SK-N-SH (cell line): ENCODE measurements at places on chromosomes 1 and 21.

DNA sequence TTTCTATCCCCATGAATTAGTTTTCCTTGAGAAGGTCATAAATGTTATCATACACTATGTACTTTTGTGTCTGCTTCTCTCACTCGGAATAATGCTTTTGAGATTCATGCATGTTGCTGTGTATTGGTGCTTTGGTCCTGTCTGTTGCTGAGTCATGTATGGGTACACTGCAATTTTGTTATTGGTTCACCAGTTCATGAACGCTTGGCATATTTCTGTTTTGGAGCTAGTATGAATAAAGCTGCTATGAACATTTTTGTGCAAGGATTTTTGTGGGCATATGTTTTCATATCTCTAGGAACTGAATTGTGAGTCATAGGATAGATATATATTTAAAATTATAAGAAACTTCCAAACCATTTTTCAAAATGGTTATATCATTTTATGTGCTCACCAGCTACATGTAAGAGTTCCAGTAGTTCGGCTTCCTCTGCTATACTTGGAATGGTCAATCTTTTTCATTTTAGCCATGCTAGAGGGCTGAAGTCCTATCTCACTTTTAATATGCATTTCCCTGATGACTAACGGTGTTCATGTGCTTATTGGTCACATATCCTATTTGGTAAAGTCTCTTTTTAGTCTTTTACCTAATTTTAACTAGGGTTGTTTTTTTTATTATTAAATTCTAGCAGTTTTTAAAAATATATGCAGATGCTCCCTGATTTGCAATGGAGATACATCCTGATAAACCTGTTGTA is 38.2 kb downstream of the ETS2 start:
- DNase-seq, result no peak

- DNase-seq, result no peak
Measured at GRCh38 chr1:198047913-198048312, 108.9 kb upstream of the NEK7 start.

DNA sequence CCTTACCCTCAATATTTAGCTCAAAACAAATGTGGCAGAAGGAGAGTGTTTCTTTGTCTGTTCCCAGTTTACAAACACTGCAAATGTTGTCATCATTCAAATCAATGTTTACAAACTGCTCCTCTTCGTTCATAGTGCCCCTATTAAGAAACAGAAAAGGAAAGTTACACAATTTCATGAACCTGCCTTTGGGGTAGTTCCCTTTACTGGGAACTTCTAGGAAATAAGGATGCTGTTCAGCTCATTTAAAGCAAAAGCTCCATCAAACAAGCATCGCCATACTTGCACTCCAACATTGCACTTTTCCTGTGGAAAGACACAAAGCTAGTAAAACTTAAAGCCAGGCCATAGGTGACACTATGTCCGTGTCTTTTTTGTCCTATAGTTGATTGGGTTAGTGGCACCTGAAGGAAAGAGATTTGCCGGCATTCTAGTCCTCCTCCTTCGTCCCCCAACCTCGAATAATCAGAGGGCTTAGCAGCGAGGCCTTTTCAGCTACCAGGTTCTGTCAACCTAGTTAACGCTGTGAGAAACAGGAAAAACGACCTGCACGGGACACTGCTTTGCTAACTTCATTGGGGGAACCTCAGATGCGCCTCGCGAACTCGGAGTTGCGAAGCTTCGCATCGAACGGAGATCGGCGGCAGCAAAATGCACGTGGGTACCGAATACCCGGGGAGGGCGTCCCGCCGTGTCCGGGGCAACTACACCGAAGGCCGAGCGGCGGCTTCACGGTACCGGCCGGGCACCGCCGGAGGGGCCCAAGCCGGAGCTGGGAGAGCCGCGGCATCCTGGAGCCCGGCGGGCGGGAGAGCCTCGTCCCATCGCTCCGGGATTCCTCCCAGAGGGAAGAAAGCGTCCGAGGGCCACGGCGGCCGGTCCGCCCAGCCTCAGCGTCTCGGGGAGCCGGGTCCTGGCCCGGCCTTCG is 706 bp downstream of the C21orf91 start:
- peak; percentile 8 for DNase-seq

DNA sequence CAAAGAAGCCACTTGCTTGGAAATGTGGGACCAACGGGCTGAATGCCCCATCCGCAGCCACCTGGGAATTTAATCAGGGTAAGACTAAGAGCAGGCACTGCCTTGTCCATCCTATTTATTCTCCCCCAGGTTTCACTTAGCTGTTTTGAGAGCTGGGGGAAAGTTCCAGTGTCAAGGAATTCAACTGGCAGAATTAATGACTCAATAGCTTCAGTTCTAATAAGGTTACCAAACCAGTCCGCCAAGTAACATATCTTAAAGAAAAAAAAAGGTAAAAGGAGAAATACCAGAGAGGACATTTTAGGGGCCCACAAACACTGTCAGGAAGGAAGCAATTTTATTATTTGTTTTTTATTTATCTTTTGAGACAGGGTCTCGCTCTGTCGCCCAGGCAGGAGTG is 157.6 kb upstream of the SOD1 start:
- DNase-seq, result no peak

GRCh38 chr1:25194572-25195020 is 37.7 kb downstream of the SYF2 start:
- no peak for DNase-seq

DNA sequence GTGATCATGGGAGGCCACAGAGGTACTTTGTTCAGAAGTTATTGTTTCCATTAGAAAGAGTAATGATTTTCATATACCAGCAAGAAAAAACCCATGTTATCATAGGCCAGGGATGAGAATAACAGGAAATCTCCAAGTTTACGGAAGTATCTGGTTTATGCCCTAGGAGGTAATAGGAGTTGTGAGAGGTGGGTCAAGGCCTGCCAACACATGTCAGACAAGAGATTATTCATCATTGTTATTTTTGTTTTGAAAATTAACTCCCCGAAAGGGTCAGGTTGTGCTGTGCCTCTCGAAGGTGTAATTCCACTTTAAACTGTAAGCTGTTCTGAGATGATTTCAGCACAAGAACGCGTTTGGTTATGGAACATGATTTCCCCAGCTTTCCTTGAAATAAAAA is 218.4 kb downstream of the CAMTA1 start:
- DNase-seq, result no peak

GRCh38 chr1:173405834-173406233 is 71.3 kb upstream of the PRDX6 start:
- no peak for DNase-seq

DNA sequence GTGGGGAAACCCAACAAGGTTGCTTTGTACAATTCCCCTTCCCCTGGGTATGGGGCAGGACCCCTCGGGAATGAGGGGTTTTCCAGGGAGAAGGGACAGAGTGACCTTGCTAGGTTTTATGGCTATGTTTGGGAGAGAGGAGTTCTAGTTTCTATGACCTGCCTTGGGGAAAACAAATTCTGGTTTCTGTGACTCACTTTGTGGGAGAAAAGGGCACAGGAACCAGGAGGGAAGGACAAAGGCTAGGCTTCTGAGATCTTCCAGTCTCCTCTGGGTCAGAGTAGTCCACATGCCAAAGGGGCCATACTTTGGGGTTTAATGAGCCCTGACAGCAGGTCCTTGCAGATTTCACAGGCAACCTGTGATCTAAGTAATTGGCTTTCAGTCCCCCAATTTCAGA is 5.5 kb upstream of the PTGER3 start:
- no peak for DNase-seq

GRCh38 chr1:23013657-23014056 is 2.0 kb downstream of the TEX46 start:
- no peak for DNase-seq

GRCh38 chr1:211789641-211790464 is 40.7 kb downstream of the LPGAT1 start:
- DNase-seq, result no peak

GRCh38 chr1:204885288-204885711 is 14.6 kb downstream of the NFASC start:
- no peak for DNase-seq

- no peak for DNase-seq
Measured at GRCh38 chr1:116988248-116988647, 13.3 kb upstream of the CD101 start.

- DNase-seq, result peak; percentile 50
Measured at GRCh38 chr1:29083317-29084195, 40.1 kb downstream of the TMEM200B start.

DNA sequence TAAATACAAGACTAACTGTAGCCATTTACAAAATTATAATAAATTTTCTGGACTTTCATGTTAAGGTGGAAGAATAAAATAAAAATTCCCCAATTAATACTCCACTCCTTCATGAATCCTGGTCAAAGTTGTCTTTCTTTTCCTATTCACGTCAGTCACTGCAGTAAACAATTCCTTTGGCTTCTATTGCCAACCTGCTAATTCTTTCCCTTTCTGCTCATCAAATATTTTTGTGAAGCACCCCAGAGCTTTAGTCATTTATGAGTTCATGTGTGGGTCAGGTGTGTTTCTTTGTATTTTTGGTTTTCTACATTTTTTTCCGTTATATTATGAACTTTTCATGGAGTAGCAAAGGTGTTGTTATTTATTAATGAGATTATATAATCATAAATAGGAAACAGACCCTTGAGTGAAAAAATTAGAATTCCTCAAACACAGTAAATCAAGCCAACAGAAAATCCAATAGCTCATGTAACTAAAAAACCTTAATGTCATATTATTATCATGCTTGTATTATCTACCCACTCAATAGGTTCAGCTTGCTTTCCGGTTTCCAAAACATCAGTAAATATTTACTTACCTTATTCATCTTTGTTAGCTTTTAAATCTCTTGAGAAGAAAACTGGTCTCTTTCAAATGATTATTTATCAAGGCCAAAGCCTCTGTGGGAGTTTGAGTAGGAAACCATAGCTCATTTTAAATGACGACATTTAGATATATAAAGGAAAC is 29.6 kb upstream of the PLA2G4A start:
- DNase-seq, result no peak

DNA sequence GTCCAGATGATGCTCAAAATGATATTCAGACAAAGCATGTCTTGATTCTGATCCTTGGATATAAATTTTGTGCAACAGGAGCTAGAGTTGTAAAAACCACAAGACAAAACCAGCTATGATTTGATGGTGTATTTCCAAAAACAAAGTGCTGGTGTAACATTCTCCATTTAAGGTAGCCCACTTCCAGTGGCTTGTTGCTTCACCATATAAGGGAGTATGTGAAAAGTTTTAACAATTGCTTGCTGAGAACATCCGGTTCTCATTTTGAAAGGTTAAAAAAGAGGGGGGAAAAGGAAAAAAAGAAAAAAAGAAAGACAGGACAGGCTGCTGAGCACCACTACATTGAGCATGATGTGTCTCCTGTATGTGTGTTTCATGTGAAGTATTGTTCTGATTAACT is 123.6 kb downstream of the MACF1 start:
- no peak for DNase-seq

DNA sequence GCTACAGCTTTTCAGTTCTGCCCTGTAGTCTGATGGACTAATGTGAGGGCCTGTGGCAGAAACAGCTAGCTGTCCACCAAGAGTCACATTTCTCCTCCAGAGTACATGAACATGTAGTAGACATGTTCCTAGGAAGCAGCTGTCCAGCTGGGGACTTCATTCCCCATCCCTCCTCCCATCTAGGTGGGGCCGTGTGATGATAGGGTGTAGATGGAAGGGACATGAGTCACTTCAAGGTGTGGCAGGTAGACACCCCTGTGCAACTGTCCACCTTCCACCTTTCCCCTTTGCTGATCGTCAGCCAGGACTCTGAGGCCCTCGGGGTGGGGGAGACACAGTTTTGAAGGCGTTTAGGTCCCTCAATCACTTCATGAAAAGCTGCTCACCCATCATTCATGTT is 3.6 kb upstream of the RD3 start:
- DNase-seq, result no peak

GRCh38 chr1:84781946-84782771 is 91.9 kb upstream of the SSX2IP start:
- peak; percentile 42 for DNase-seq

DNA sequence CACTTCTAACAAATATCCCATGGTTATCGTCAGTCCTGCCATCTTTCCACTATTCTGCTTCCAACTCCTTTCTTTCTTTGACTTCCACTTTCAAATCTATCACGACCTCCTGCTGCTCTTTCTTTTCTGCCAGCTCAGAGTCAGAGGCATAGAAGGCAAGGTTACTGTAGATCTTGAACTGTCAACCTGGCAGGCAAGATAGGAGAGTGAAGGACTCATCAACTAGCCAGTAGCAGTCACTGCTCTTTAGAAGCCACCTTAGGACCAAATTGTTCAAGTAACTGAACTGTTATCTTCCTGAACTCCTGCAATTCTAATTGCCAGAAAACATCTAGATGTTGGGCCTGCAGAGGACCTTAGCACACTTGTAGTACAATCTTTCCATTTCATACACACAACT is 13.1 kb upstream of the FCER1A start:
- DNase-seq, result no peak

DNA sequence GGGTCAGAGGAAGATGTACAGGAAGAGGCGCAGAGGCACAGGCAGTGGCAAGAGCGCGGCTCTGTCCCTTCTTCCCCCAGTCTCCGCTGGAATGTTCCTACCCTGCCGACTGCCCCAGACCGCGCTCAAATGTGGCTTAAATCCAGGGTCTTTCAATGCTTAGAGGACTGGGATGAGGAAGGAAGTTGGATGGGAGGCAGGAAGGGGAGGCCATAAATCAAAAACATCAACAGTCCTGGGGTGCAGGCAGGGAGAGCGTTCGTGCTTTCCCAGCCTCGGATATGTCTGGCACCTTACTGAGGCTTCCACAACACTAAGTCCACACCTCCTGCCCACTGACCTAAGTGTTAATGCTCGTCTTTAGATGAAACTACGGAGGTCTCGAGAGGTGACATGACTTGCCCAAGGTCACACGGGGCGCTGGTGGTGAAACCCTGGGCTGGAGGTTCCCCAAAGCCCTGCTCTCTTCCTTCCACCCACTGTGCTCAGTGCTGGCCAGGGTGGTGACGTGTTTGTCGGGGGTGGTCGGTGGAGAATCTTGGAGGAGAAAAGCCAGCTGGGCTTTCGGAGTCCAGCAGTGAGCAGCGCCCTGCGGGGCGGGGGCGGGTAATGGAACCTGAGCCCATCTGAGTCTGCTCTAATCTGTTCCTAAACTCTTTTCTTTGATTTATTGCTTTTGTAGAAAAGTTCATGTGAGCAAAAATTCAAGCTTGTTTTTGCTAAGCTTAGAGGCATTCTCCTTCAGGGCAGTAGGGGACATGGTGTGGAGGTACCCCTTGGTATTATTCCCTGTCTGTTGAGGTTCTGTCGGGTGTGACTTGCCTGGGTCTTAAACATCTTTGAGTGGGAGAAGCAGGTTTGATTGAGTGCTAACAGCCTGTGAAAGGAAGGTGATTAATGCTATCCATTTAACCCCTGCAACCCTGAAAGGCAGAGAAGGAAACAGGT is 708 bp downstream of the CDA start:
- DNase-seq, result peak; percentile 26
